8988T (cell line): ENCODE measurements at places on chromosomes 5 and 9.

GRCh38 chr9:109164042-109164441, 3.0 kb downstream of the FRRS1L start:
- no peak for DNase-seq

GRCh38 chr5:150750469-150750868, 8.3 kb downstream of the DCTN4 start:
- no peak for DNase-seq

GRCh38 chr5:58499941-58500340, 8.7 kb downstream of the GAPT start:
- no peak for DNase-seq

DNA sequence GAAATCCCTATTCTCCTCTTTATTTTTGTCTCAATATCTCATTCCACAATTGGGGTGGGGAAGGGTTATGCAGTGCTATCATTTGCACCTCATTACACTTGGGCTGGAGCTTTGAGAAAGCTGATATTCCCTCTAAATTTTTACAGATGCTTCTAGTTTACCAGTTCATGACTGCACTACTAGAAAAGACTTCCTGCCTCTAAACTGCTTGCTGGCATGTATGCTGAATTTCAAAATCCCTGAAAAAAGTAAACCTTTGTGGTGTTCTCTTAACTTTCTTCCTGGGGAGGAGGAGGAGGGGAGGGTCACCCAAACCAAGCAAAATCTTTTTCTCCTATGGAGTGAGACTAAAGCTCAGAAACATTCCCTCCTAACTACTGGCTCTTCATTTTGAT, 45.1 kb downstream of the BNC2 start:
- no peak for DNase-seq

DNA sequence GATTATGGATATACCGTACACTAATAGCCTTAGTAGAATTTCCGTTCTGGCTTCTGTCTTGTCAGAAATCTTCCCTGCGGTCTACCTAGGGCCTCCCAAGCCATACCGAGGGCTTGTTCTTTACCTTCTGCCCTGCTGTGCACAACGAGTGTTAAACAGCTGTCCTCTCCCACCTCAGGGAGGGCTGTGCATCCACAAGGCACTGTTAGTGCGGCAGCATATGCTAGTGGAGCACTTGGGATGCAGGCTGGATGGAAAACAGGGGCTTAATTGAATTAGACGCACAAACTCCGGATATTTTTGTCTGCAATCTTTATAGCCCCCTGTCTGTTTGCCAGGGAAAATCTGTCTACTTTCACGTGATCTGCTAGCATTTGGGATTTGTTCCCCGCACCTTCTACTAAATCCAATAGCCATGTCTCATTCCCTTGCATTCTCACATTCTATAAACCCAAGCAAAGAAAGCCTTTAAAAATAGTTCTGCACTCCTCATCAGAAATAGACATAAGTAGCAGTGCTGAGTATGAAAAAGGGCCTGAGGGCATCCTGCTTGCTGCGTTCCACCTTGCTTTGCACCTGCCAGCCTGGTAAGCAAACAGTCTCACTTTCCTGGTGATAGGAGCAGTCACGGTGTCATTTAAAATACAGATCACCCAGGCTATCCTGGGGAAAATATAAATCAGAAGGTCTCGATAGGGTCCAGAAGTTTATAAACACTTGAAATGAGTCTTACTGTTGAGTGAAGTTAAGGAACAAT, 382.6 kb downstream of the RASEF start:
- no peak for DNase-seq

DNA sequence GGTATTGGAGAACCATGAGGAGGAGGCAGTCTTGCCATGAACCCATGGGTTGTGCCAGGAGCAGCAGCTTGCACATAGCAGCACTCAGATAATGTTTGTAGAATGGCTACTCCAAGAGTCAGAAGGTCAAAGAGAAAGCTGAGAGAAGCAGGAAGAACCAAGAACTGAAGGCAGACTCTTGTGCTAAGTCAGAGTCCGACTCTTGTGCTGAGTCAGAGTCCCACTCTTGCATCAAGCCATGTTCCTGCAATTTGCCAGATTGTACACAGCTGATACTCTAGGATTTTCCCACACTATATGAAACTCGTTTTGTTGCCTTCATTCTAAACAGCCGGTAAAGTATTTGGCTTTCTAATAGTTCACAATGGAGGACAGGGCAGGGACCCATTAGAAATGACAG, 26.2 kb upstream of the HSPA9 start:
- no peak for DNase-seq

DNA sequence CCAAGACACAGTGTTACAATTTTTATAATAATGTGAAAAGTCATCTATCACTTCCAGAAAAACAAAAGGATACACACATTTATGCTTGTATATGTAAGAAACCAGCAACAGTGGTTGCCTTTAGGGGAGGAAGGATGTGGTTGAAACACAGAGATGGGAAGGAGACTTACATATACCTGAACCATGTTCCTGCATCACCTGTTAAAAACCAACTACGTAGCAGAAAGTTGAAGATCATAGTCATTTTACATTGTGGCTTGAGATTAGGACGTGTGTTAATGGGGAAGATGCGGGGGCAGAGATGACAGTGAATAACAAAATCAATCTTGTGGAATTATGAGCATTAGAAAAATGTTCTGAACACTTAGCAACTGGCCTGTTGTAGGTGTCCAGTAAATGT, 307.3 kb downstream of the MLLT3 start:
- no peak for DNase-seq

GRCh38 chr5:152694231-152694630, 289.2 kb upstream of the NMUR2 start:
- no peak for DNase-seq

GRCh38 chr9:18906656-18907395, 126.2 kb downstream of the SAXO1 start:
- peak; percentile 41 for DNase-seq

DNA sequence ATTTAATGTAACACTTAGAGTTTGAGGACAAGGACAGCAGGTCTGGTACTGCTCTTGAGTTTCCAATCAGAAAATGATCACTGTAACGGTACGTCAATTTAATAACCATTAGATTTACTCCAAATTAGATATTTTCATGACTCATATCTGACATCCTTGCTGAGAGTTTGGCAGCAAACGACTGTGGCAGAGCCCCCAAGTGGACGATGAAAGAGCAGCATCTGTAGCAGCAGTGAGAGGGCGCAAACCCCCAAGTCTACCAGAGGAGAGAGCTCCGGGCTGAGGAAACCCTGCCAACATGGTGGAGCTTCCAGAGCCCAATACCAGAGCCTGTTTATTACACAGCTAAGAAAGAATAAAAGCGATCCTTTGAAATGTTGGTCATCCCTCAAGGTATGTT, 73.2 kb upstream of the EPB41L4A start:
- DNase-seq = peak; percentile 29

DNA sequence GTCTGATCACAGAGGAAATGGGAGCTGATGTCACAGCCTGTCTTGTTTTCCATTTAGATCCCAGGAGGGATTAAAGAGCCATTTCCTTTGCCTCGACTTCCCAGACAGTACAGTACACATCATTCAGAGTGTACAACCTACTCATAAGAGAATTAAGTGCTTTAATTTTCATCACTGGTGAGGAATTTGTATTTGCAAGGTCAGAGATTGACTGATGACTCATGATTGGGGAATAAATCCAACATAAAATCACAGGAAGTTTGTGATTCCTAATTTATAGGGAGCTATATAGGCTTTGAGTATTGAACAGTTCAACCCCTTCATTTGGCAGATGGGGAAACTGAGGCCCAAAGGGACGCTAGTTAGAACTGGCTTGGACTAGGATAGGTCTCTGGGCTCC, 4.1 kb upstream of the TOMM5 start:
- DNase-seq = no peak

GRCh38 chr5:16794269-16794913, 141.7 kb downstream of the MYO10 start:
- DNase-seq = no peak

DNA sequence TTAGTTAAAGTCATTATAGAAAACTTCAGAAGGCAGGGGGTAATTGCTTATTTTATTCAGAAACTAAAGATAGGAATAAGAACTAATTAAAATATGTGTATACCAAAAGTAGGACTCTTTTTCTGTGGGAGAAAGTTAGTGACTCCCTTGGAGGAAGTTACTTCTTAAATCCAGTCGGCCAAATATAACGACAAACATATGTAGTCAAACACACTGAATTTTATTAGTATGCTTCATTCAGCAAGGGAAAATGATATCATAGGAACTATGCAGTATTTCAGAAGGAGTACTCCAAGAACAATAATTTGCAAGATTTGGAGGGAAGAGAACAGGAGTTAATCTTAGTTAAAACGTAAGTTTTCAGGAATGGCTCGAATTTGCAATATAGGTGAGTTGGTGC, 432.6 kb downstream of the CYLC2 start:
- no peak for DNase-seq

GRCh38 chr9:91126761-91127445, 234.8 kb downstream of the AUH start:
- DNase-seq = no peak

DNA sequence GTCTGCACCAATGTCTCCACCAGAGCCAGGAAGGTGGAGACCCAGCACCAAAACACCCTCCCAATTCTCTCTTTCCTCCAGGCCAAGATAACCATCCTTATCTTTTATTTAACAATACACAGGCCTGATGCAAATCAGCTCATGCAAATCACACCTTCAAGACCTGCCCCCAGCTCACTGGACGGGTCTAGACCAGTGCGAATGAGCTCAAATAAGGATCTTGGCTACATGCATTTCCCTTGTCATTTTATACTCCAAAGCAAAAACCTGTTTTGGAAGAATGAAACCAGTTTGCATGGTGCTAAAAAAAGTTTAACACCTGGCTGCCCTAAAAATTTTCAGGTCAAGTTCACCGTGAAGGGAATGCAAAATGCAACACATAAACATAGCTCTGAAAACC, 31.9 kb upstream of the DAPK1 start:
- no peak for DNase-seq

DNA sequence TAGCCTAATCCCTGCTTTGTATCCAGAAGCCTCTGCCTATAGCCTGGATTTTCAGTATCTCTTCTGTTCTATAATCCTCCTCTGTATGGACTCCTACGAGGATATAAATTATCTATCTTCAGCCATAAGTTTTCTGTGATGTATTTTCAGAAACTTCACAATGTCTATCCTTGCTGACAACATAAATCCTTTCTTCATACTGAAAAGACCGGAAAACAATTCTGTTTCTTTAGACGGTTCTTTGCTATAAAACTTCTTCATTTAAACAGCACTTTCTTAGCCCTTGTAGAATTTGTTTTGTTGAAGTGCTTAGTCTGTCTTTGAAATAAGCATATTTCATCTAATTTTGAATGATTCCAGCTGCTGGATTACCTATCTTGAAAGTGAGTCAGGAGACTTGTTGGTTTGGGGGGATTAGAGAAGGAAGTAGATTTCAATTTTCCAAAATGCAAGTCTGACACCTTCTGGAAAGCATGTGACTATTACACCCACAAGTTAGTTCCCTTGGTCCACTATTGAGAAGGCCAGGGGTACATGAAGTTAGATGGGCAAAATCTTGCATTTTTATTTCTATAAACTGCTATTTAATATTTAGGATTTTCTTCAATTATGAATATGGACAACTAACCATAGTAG, 96.3 kb upstream of the RANBP3L start:
- DNase-seq = no peak

DNA sequence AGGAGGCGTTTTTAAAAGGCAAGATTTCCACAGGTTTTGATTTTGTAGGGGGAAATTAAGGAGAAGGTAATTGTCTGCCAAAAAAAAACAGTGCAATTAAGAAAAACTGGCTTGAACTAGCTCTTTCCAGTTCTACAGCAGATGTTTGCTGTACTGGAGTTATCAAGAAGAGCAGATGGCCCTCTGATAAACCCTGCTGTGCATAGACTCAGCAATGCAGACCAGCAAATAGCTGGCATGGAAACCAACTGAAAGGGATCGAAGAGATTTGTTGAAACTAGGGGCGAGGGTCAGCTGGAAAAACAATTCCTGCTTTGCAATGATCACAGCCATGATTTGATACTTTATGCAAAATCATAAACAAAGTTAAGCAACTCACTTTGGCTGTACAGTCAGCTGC, 17.8 kb upstream of the BHMT start:
- DNase-seq = no peak

DNA sequence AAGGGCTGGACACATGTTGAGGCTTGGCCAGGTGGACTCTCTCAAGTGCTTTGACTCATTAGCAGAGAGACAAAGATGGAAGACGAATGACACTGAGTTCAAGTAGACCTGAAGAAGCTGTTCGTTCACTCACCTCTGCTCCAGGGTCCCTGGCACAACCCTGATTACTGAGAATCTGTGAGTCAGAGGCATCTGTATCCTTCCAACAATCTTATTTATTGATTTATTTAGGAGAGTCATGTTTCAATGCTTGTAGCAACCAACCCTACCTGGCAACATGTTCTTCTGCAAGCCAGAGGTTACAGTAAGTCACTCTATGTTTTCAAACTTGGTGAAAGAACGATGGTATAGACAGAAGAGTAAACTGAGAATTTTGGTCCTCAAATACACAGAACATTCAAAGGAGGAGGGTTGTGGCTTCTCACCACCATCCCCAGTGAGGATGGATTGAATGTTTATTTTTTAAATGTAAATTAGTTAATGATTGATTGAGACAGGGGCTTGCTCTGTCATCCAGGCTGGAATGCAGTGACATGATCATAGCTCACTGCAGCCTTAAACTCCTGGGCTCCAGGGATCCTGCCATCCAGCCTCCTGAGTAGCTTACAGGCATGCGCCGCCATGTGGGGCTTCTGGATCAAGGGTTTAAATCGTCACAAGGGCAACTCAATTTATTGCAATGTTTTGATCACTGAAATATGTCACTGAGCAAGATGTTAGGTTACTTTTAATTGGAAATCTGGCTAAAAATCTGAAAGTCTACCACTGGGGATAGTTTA, 55.7 kb upstream of the CARTPT start:
- no peak for DNase-seq

DNA sequence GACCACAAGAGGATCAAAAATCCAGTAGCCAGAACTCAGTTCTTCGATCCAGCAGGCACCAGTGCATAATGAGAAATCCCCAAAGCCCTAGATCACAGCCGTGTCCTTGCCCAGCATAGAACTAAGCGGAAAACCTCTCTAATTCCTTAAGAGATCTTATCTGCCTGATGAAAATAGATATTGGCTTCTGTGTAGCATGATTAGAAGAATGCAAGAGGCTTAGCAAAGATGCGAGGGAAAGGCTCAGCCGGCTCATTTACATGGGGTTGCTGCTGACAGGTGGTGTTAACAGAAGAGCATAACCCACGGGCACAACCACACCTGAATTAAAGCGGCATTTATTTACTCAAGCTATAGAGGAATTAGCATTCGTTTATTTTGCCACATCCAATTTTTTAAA, 400.0 kb upstream of the ADAMTS16 start:
- DNase-seq = no peak

- no peak for DNase-seq
Observed at GRCh38 chr5:39423331-39423751, 1.4 kb downstream of the DAB2 start.
